ENCODE measurements at places on chromosomes 2 and 18.

DNA sequence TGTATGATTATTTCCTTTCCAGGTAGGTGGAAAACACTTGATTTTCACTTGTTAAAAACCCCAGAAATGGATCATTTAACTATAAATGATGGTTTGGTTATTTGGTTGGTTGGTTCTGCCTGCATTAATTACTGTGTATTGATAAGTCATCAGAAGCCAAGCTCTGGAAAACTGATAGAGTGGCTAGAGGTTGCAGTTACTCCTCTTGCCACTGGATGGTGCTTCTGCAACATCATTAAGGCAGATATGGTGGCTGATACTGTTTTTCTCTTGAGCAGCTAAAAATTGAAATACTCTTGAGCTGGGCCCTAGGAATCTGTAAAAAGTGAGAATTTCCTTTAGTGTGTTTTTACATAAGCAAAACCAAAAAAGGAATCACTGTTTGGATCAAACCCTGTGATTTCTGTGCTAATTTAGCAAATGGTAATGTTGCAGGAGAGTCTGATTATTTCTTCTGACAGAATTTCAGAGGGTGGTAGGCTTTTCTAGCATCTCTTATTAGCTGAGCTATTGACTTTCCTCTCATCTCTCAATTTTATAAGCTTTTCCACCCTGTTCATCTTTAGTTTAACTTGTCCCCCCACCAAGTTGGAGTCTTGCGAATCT is 54.3 kb downstream of the RAB10 start:
- DNase-seq = no peak

GRCh38 chr18:64233851-64234250 is 85.0 kb upstream of the LINC00305 start:
- DNase-seq = no peak

- no peak for DNase-seq
These were observed 527.7 kb downstream of the SOX11 start for GRCh38 chr2:6219906-6220305.

DNA sequence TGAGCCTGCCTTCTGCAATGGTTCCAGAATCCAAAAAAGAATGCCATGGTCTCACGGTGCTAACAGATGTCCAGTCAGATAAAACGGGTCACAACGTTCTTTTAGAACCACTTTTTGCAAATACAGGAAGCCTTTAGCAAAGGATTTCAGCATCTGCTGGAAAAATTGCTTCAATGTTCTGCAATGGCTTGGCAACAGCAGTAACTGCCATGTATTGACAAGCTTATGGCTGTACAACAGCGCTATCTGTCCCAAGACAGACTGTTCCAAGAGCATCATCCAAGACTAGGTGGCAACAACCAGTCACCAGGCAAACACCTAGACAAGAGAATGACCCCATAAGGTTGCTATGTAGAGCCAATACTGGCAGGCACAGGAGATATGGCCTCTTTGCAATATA is 37.6 kb upstream of the RIOK3 start:
- DNase-seq = no peak

DNA sequence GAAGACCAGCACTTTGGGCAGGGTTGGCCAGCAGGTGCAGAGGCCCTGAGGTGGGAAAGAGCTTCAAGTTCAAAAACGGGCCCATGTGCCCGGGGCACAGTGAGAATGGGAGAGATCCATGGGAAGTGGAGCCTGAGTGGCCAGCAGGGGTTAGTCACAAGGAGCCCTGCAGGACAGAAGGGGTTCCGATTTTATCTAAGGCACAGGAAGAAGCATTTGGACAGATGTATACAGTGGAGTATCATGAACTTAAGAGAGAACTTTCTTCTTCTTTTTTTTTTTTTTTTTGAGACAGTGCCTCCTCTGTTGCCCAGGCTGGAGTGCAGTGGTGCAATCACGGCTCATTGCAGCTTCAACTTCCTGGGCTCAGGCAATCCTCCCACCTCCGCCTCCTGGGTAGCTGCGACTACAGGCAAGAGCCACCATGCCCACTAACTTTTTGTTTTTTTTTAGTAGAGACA is 24.0 kb downstream of the WIPF1 start:
- no peak for DNase-seq

DNA sequence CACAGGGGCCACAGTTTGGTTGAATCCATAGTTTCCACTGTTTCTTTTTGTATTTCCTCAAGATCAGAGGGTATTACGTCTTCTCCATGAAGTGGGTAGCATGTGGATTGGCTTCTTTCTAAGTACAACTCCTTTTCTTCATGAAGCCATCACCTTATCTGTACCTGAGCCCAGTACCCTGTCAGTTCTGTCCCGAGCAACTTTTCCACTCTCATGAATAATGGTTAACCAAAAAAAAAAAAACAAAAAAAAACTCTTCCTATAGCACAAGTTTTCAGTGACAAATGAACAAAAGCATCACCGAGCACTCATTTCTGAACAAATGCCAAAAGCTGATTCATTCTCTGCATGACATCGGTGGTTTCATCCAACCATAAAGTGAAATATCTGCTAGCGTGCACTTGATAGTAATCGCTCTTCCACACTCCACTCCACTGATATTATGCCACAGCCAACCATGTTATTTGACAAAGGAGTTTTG is 53.0 kb upstream of the CCDC150 start:
- no peak for DNase-seq

DNA sequence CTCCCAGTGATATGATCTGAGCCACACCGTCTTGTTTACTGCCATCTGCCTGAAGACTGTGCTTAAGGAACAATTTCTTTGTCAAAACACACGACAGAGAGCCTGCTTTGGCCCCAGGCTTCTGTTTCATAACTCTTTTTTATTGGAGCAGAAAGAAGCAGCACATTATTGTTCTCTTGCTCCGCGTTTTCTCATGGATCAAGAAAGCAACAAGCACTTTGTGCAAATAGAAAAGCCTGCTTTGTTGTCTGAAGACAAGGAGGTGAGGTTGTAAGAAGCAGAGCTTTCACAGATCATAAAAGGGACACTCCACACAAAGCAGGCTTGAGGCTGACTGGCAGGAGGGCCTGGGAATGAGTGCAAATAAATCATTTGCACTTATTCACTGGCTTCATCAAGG is 118.3 kb upstream of the FAM136A start:
- DNase-seq = no peak

Measured in stimulated activated CD4-positive, alpha-beta T cell treated with anti-CD3 and anti-CD28 coated beads, Interleukin-12 subunit alpha, Interleukin-12 subunit beta, amount 100 ng/mL, for 4 hours (primary cell).